Activated CD8-positive, alpha-beta memory T cell treated with anti-CD3 and anti-CD28 coated beads for 1 hour (primary cell): ENCODE measurements at places on chromosomes 7 and 10.

DNA sequence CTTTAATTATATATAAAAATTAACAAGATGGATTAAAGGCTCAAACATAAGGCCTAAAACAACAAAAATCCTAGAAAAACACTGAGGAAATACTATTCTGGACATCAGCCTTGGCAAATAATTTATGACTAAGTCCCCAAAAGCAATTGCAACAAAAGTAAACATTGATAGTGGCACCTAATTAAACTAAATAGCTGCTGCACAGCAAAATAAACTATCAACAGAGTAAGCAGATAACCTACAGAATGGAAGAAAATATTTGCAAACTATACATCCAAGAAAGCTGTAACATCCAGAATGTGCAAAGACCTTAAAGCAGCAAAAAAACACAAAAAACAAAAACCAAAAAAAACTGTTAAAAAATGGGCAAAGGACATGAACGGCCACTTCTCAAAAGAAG, 384.0 kb upstream of the SEMA3D start:
- DNase-seq: no peak

GRCh38 chr7:158789842-158790241, 39.5 kb downstream of the ESYT2 start:
- DNase-seq: no peak

GRCh38 chr7:36348256-36348655, 41.4 kb upstream of the ANLN start:
- no peak for DNase-seq

- no peak for DNase-seq
These were observed 34.0 kb upstream of the LBX1 start for GRCh38 chr10:101263150-101263752.

DNA sequence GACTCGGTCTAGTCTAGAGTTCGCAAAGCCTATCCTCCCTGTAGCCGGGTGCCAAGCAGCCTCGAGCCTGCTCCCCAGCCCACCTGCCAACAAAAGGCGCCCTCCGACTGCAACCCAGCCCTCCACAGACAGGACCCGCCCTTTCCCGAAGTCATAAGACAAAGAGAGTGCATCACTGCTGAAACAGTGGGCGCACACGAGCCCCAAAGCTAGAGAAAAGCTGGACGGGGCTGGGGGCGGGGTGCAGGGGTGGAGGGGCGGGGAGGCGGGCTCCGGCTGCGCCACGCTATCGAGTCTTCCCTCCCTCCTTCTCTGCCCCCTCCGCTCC, 622 bp upstream of the COL1A2 start:
- DNase-seq: no peak

GRCh38 chr10:99709480-99710229, 22.3 kb downstream of the COX15 start:
- no peak for DNase-seq
